ENCODE measurements at places on chromosomes 1 and 21. TPM values are rescaled to one million over a fixed set of nuclear protein-coding genes. Genes with fewer than 3 reads are reported as not detected.

GRCh38 chr1:84969489-84970250, 27.2 kb downstream of the MCOLN2 start:
- no peak for DNase-seq

- DNase-seq = no peak
Observed at GRCh38 chr1:23124259-23125026, 44.2 kb downstream of the LUZP1 start.

LRRC53 gene
- not detected for total RNA-seq

DNA sequence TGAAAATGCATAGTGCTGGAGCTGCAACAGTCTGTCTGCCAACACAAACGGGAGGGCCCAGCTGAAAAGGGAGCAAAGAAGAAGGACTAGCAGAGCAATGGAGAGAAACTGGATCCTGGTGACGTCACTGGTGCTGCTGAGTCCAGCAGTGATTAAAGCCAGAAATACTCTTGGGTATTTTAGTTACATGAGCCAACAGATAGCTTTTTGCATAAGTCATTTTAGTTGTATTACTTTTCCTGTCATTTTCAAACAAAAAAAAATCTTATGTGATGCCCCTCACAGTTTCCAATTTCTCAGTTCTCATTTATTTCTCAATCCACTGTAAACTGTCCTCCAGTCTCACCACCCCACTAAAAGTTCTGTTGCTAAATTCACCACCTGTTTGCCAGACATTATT, 38.7 kb upstream of the NEK7 start:
- peak; percentile 78 for DNase-seq

NR1I3 gene
- not detected for total RNA-seq

FHAD1 gene
- total RNA-seq = not detected

CALML6 gene
- total RNA-seq = 0.39 TPM

GRCh38 chr1:117708323-117709248, 102.7 kb downstream of the TENT5C start:
- no peak for DNase-seq

GJB5 gene
- not detected for total RNA-seq

DNA sequence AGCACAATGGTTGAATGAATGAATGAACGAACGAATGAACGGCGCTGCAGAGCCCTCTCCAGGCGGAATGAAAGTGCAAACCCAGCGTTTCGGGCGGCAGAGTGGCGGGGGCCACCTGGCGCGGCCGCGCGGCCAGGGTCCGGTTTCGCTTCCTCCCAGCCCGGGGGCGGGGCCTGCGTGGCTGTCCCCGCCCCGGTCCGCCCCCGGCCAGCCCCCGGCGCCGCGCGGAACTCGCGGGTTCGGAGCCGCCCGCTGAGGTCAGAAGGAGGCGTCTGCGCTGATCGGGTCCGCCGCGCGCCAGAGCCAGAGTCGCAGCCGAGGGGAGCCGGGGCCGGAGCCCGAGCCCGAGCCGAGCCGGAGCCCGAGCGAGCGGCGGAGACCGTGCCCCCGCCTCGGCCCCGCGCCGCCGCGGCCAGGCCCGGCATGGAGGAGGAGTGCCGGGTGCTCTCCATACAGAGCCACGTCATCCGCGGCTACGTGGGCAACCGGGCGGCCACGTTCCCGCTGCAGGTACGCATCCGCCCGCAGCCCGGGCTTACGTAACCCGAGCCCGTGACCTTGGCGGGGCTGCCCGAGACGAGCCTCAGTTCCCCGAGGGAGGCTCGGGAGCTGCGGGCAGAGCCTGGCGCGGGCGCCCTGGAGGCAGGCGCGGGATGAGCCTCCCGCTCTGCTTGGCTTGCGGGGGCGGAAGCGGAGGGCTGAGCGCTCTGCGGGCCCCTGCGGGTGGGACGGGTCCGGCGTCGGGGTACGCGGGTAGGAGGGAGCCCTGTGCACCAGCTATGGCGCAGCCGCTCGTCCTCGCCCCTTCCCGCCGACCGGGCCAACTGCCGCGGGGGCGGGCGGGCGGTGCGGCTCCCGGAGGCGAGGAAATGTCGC, at the start of gene PDXK:
PDXK (plus strand) TSS at position 258 of the 876 bp plus-strand sequence; CDS start at position 424, 166 bp downstream.
- DNase-seq = peak; percentile 67

- DNase-seq = peak; percentile 32
Observed at GRCh38 chr1:12617901-12618660, at the start of gene DHRS3. Gene DHRS3 (minus strand): TSS chr1:12618210. CDS start chr1:12617348, 862 bp downstream.

- peak; percentile 79 for DNase-seq
Observed at GRCh38 chr21:28959367-28960099, 33.1 kb downstream of the LTN1 start.

GRCh38 chr1:91506071-91506470, 5.4 kb downstream of the CDC7 start:
- DNase-seq = no peak

IVL gene
- not detected for total RNA-seq

DNA sequence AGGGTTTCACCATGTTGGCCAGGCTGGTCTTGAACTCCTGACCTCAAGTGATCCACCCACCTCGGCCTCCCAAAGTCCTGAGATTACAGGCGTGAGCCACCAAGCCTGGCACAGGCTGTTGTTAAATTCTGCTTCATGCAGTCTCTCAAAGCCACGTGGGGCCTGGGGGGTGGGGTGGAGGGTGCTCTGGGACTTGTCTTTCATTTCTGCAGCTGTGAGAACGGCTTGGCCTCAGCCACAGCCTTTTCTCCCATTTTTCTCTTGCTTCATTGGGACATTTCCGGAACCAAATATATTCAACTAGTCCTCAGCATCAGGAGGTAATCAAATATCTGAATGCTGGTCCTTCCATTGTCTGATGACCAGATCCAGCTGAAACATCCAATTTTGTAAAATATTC, 27.6 kb upstream of the KCNE2 start:
- no peak for DNase-seq

DNA sequence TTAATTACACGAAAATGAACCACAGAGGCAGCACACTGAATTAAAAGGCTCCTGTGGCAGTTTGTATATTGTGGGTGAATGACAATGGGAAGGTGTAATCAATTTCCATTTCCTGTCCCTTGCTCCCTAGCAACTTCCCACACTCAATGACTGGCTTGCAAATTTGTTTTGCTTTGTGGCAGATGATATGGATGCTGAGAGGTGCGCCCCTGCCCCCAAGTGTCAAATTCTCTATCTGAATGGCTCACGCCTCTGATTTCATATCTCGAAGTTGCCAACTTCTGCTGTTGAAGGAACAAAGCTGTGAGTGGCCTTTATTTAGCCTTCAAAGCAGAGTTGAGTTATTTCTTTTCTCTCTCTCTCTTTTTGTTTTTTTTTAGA, 86.0 kb downstream of the FOXD2 start:
- DNase-seq = no peak

- no peak for DNase-seq
Observed at GRCh38 chr1:214719207-214719606, 116.2 kb downstream of the CENPF start.

DNA sequence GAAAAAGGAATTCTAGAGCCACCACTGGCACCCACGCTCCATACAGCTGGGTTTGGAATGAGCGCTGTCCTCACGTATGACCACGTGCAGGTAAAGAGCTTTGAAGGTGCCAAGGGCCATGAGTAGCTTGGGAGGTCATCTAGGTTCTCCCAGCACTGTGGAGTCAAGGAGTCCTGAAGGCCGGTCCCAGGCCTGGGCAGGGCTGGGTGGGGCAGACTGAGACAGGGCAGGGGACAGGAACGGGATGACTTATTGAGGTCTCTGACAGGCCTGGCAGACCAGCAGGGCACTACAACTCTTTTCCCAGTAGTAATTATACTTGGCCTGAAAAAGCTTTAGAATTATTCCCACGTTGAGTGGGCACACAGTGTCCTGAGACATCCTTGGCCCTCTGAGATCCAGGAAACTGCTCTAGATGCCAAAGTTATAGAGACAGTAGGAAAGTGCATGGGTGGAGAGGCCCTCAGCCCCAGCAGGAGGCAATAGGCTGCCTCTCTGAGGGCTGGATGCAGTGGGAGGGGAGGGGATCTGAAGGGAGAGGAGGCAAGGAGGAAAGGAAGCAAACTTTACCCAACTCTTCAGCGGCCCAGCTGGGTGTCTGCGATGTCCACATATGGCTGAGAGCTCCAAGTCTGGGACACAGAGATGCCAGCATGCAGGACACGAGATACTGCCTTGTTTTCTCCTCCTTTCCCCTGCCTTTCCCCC, 1.8 kb upstream of the CDA start:
- no peak for DNase-seq

CROCC gene
- total RNA-seq = 9.7 TPM

TSSK3 gene
- total RNA-seq = 0.38 TPM

- DNase-seq = peak; percentile 96
Observed at GRCh38 chr21:35256468-35256988, 207.4 kb upstream of the RUNX1 start.

DNA sequence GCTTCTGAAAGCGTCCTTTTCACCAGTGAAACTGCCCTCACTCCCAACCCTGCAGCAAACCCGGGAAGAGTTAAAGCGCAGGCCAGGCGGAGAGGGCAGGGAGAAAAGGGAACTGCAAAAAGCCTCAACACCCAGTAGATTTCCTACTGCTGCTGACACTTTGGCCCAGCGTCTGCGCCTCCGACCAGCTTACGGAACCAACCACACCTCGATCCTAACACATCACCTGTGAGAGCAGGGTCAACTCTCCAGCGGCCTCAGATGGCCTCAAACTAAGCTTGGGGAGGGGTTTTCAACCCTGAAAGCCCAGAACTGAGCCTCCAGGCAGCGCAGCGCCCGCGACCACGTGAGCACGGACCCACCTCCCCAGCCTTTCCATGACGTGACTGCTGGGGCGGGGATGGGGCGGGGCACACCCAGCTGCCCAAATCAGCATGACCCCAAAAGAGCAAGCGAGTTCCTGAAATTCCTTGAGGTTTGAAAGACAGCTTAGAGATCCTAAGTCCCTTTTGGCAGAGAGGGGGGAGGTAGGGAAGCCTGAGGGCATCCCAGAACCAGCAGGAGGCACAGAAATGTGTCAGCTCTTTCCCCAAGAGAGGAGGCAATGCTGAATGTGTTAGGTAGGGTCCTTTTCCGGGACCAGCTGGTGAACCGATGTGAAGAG, 59.1 kb downstream of the ITPKB start:
- DNase-seq = peak; percentile 25

DNA sequence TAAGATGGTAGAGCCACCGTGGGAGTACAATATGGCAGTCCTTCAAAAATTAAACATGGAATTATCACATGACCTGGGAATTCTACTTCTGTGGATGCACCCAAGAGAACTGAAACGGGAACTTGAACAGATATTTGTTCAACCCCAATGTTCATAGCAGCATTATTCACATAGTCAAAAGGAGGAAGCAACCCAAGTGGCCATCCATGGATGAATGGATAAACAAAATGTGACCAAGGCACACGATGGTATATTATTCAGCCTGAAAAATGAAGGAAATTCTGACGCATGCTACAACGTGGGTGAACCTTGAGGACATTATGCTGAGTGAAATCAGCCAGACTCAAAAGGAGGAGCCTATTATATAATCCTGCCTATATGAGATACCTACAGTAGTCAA, 22.8 kb upstream of the LAPTM5 start:
- no peak for DNase-seq

FAM3B gene
- not detected for total RNA-seq

GRCh38 chr1:29125237-29125641, 1.5 kb upstream of the TMEM200B start:
- no peak for DNase-seq

GRCh38 chr1:225418059-225418458, 9.8 kb downstream of the LBR start:
- no peak for DNase-seq

ZSCAN20 gene
- 5.5 TPM for total RNA-seq

FMO5 gene
- total RNA-seq = 0.31 TPM

DNAJC6 gene
- total RNA-seq = 17.2 TPM

GCSAML gene
- total RNA-seq = not detected

OR6K3 gene
- not detected for total RNA-seq

GRCh38 chr1:202592146-202592545, 118.1 kb downstream of the SYT2 start:
- no peak for DNase-seq

DNA sequence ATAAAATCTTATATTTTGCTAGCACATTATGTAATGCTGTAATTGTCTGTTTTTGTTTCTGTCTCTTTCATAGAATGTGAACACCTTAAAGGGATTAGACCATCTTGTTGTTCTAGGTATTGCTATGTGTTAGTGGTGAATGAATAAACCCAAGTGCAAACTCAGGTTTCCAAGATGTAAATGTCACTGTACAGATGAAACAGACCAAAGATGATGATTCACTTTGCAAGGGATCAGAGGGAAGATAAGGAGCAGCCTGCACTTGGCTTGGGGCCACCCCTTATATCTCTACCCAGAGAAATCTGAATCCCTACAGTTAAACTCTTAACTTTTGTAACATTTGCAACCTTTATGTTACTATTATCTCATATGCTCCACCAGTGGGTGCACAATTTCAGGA, 25.4 kb downstream of the UROD start:
- peak; percentile 7 for DNase-seq

DNA sequence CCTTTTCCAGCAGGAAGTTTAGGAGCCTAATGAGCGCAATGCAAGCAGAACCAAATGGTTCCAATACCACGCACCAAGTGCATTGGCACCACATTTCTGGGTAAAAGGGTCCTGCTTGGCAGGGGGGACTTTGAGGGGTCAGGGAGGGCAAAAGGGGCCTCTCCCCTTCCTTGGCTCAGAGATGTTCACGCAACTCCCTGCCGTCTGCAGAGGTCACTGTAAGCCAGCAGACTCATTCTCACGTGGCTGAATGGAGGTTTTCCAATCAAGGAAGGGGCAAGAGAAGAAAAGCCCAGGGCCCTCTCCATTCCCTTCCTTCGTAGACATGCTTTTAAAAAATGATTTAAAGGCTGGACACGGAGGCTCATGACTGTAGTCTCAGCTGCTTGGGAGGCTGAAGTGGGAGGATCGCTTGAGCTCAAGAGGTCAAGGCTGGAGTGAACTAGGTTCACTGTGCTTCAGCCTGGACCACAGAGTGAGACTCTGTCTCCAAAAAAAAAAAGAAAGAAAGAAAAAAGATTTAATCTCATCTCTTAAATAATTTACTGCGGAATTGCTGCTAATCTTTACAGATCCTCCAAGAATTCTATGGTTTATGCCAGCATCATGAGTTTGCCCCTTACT, 80.3 kb downstream of the RUNX3 start:
- DNase-seq = no peak

NSL1 gene
- 34.5 TPM for total RNA-seq

TNFRSF8 gene
- not detected for total RNA-seq

- no peak for DNase-seq
Observed at GRCh38 chr1:206526064-206526911, 19.0 kb downstream of the RASSF5 start.
